ENCODE measurements at places on chromosomes 12 and 14.
A peak's percentile ranks its signal among the peaks of the same experiment; 100 is the strongest.

DNA sequence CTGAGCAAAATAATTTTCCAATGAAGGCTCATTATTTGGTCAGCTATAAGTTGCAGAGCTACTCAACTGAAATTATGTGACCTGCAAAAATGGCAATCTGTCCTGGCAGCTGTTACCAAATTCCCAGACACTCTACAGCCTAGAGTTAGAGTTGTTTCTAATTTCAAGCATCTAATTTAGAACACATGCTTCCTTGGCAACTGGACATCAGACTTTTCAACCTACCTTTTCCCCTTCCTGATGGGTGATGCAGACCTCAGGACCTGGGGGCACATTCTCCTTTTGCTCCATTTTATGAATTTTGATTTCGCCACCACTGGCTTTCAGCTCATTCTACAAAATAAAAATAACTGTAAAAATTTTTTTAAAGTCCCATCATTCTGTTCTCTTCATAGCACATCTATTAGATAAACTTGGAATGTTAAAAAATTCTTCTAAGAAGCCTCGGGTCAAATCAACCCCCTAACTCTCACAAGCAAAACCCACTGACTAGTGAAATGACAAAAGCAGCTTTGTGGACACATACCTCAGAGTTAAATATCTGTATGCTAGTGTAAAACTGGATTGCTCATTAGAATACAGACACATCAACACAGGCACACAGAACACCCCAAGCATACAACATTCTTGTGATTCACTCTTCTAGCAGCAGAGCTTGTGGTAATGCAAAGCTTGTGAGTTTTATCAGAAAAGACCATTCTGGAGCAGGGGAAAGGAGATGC, 33.5 kb upstream of the CERS5 start:
- H3K27ac ChIP-seq: no peak overlapping the region
- DNase-seq: no peak
- H3K27me3 ChIP-seq: no peaks in the 10 kb centered on the region
- peaks cover 51% of the 10 kb centered on the region for H3K36me3 ChIP-seq
- H3K4me1 ChIP-seq: peaks cover 5% of the 10 kb centered on the region
- no peak overlapping the region for H3K4me3 ChIP-seq

DNA sequence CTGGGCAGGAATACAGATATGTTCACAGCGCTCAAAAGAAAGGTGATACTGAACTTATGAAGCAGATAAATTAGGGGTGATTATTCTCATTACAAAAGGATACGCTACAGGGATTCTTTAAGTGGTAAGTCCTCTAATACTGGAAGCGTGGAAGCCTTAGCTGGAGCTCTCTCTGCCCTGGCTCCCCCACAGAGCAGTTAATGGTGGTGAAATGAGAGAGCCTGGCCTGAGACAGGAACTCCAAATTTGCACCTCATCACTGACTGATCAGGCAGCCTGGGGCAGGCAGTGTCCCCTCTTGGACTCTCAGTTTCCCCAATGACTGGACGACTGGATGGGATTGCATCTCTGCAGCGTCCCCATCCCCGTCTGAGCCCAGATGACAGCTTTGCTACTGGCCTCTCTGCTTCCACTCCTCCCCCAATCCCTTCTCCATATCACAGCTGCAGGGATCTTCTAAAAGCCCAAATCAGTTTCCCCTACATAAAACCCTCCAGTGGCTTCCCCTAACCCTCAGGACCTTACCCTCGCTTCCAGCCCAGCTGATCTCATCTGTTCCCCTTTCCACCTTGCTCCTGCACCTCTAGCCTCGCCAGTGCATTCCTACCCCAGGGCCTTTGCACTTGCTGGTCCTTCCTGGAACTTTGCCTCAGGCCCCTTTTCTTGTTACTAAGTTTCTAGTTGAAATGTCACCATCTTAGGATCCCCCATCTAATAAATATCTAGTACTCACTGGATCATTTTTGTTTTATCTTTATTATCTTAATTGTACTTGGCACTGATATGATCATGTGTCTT, 171.7 kb upstream of the LHX5 start:
- H3K27me3 ChIP-seq: peaks cover 48% of the 10 kb centered on the region
- H3K4me1 ChIP-seq: no peaks in the 10 kb centered on the region
- DNase-seq: no peak
- no peak overlapping the region for H3K4me3 ChIP-seq
- H3K27ac ChIP-seq: no peak overlapping the region

DNA sequence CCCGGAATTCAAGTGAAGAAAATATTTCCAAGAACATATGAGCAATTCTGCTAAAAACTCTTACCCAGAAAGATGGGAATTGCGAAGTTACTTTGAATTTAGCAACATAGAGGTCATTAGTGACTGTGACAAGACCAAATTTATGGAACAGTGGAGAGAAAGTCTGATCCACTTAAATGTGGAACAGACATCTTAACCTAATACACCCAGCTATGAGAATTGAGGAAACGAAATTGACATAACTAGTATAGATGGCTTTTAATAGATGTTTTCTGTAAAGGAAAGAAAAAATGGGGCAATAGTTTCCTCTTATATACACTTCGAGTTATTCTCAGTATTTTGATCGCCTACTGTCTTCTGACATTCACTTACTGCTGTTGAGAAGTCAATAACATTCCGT, 4.6 kb downstream of the OVCH1 start:
- H3K27ac ChIP-seq: no peak overlapping the region
- H3K27me3 ChIP-seq: peaks cover 30% of the 10 kb centered on the region
- no peak overlapping the region for H3K4me3 ChIP-seq
- H3K4me1 ChIP-seq: no peaks in the 10 kb centered on the region
- DNase-seq: no peak

DNA sequence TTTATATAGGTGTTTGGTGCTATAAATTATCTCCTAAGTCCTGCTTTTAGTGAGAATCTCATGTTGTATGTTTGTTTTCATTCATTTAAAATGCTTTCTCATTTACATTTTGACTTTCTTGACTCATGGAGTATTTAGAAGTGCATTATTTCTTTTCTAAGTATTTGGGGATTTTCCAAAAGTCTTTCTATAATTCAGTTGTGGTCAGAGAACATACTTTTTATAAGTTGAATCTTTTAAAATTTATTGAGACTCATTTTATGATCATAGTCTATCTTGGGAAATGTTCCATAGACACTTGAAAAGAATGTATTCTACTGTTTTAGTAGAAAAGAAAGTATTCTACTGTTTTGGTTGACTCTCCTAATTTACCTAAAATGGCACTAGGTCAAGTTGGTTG, 168.2 kb downstream of the AKAP6 start:
- peaks cover 4% of the 10 kb centered on the region for H3K27me3 ChIP-seq
- H3K4me1 ChIP-seq: no peaks in the 10 kb centered on the region
- H3K36me3 ChIP-seq: no peaks in the 10 kb centered on the region
- H3K4me3 ChIP-seq: no peak overlapping the region

- H3K27me3 ChIP-seq: no peaks in the 10 kb centered on the region
- DNase-seq: no peak
- no peaks in the 10 kb centered on the region for H3K4me1 ChIP-seq
- H3K36me3 ChIP-seq: no peaks in the 10 kb centered on the region
- no peak overlapping the region for H3K27ac ChIP-seq
Measured at GRCh38 chr12:91179966-91180561, 2.6 kb downstream of the DCN start.

- peaks cover 64% of the 10 kb centered on the region for H3K36me3 ChIP-seq
- no peaks in the 10 kb centered on the region for H3K27me3 ChIP-seq
- peak; percentile 32 for DNase-seq
- no peak overlapping the region for H3K4me3 ChIP-seq
- peaks cover 38% of the 10 kb centered on the region for H3K4me1 ChIP-seq
Measured at GRCh38 chr12:6604259-6605029, 2.7 kb downstream of the CHD4 start.

DNA sequence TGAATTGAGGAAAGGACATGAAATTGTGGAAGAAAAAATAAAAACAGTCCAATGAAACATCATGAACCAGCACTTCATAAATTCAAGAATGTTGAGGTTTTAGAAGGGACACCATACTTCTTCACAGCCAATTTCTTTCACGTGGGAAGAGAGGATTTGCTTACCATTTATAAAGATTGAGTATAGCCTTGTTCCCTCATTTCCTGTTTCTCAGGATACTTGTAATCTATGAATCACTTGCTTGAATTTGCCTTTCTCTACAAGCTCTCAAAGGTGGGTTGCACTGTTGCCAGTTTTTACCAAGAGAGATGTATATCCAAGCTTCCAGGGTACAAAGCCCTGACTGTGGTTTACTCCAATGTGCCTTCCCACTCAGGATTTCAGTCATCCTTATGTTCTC, 116.1 kb downstream of the DUSP6 start:
- DNase-seq: no peak
- H3K27me3 ChIP-seq: no peaks in the 10 kb centered on the region
- no peak overlapping the region for H3K4me3 ChIP-seq
- peaks cover 66% of the 10 kb centered on the region for H3K4me1 ChIP-seq
- H3K27ac ChIP-seq: peak overlapping the region; percentile 86

Measured in activated CD4-positive, alpha-beta T cell treated with anti-CD3 and anti-CD28 coated beads for 36 hours (primary cell).